ENCODE measurements at places on chromosomes 7 and 10.

- no peak for DNase-seq
These were observed 32.8 kb upstream of the SORCS3 start for GRCh38 chr10:104608091-104608828.

GRCh38 chr7:18126281-18126680, 98.6 kb upstream of the PRPS1L1 start:
- no peak for DNase-seq

GRCh38 chr7:46461334-46461777, 540.3 kb upstream of the IGFBP3 start:
- DNase-seq = no peak

GRCh38 chr7:111892588-111892987, 313.6 kb downstream of the DOCK4 start:
- DNase-seq = no peak

GRCh38 chr10:48880016-48880705, 59.5 kb downstream of the LRRC18 start:
- no peak for DNase-seq

DNA sequence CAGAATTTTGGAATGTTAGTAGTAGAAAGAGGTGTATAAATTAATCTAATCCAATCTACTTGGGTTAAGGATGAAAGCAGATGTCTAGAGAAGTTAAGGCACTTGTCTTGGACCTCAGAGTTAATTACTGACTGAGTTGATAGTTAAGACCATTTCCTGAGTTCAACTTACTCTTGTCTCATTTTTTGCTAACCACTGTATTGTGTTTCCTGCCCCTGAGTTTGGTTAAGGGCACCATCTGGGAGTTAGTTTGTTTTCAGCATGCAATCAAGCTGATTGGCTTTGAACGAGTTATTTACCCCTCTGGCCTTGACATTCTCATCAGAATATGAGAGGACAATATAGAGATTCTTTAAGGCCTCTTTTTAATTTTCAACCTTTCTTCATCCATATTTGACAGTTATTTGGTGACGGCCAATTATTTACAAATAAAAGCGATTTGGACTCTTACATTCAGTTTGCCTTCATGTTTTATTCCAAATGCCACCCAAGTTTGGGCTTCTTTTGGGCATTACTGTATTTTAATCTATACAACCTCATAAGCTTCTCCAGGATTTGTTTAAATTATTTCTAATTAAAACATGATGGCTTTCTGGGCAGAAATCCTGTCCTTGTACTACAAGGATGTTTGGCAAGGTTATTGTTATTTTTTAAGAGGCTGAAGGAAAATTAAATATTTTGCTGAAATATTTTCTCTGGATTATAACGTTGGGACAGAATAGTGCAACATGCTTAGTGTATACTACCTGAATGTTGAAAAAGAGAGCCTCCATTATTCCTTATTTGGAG, 225.0 kb downstream of the CACNB2 start:
- DNase-seq = no peak

Data from NCI-H187 (cell line).